ENCODE measurements at places on chromosomes 5 and 9.

- DNase-seq: no peak
Observed at GRCh38 chr9:15529566-15530324, 19.0 kb upstream of the PSIP1 start.

- DNase-seq: no peak
Observed at GRCh38 chr9:2611961-2612360, 9.6 kb upstream of the VLDLR start.

DNA sequence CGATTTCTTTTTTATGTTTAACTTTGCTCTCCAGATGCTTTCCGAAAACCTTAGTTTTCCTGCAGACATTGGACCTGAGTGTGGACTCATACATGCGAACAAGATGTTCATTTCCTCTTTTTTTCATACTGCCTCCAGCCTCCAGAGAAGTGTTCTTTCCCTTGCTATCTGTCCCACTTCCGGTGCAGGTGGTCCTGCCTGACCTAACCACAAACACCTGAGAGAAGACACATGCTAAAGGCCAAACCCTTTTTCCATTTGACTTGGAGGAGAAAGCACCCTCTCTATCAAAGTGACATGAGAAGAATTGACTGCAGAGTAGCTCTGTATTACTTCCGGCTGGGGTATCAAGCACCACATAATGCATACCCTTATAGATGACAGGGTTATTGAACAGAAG is 334.0 kb downstream of the ARHGEF28 start:
- DNase-seq: no peak

GRCh38 chr9:134263596-134263995 is 62.7 kb upstream of the RXRA start:
- DNase-seq: peak; percentile 42

GRCh38 chr5:170216257-170216864 is 16.4 kb upstream of the C5orf58 start:
- peak; percentile 83 for DNase-seq

- no peak for DNase-seq
Observed at GRCh38 chr9:115680231-115680630, 473.4 kb upstream of the PAPPA start.

DNA sequence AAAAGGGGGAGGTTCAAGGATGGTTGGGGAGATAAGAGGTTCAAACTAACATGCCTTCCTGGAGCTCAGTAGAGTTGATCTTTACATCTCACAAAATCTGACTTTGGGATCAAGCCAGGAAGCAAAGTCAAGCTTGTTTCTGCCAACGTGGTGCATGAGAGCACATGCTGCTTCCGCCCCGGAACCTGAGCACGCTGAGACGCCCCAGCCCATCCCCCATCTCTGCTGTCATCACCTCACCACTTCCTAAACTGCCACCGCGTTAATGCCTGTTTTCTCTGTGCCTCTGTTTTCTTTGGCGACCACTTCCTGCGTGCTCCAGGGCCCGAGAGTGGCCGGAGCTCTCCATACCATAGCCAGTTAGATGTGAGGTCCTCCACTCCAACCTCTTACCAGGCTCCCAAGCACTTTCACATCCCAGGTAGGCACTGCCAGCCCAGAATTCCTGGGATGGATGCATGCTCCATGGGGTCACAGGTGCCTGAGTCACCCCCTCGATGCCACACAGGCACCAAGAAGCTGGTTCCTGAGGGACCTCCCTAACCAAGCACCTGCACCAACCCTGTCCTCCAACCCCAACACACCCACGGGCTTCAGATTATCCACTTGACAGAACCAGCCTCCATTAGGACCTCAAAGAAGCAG is 31.2 kb upstream of the AFAP1L1 start:
- no peak for DNase-seq

DNA sequence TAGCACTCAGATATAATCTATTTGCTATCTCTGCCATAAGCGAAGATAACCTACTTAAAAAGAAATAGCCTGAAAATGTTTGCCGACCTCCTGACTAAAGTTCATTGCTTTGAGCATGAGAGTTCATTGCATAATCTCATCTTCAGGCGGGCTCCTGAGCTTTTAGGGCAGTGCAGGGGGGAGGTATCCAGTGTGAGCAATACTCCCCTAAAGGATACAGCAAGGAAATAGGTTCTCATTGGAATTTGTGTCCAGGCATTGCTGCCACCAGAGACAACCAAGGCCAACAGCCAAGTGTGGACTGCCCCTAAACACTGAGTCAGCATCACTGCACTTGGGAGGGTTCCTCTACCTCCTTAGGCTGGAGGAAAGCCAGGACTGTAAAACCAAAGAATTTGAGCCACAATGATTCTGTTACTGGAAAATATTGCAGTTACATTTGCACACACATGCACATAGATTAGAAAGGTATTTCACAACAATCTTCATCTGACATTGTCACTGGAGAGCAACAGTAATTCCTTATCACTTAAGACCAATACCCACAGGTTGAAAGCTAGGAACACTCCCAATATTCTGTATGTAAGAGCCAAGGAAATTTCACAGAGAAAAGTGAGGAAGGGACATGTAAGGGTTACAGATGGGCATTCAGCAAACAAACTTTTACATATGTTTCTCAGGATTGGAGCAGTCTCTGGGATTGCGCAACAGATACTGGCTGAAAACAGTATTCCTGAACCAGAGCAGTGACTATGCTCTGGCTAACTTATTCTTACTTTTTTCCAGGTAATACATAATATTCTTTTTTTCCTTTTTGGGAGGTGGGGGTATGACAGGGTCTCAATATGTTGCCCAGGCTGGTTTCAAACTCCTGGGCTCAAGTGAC is 98.6 kb upstream of the TLE1 start:
- peak; percentile 58 for DNase-seq

DNA sequence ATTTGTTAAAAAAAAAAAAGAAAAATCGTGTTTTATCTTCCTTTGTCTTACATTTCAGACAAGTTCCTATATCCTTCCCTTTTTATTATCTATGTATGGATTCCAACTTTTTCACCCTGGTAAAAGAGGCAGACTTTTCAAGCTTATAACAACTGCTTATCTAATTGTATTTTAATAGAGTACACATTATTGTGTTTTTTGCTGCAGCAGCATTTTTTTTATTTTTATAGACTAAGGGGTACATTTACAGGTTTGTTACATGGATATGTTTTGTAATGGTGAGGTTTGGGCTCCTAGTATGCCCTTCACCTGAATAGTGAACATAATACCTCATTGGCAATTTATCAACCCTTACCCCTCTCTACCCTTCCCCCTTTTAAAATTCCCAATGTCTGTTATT is 195.0 kb upstream of the RGMB start:
- no peak for DNase-seq

- DNase-seq: peak; percentile 60
Observed at GRCh38 chr9:109499631-109500410, 1.7 kb upstream of the PTPN3 start.

GRCh38 chr5:115720888-115721287 is 95.1 kb upstream of the TMED7 start:
- DNase-seq: no peak

Data from left lung (tissue), 14 donors.